ENCODE measurements at places on chromosomes 6 and 20.

DNA sequence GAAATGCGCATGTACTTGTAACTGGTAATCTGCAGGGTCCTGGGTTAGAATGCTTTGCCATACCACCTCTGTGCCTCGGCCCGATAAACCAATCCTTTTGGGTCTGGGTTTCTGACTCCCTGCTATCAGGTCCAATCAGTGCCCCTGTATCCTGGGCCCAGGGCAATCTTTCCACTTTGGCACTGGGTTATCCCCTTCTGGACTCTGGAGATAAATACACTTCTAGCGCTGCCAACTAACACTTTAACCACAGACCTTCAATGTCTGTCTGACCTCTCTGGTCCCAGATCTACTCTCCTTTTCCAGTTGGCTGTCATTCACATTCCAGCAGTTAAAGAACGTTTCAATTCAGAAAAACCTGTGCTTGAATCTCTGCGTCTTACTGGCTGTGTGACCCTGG lies 55.3 kb downstream of the DNAAF9 start:
- no peak for DNase-seq

- no peak for DNase-seq
Measured at GRCh38 chr6:113873043-113873667, 16.0 kb downstream of the MARCKS start.

DNA sequence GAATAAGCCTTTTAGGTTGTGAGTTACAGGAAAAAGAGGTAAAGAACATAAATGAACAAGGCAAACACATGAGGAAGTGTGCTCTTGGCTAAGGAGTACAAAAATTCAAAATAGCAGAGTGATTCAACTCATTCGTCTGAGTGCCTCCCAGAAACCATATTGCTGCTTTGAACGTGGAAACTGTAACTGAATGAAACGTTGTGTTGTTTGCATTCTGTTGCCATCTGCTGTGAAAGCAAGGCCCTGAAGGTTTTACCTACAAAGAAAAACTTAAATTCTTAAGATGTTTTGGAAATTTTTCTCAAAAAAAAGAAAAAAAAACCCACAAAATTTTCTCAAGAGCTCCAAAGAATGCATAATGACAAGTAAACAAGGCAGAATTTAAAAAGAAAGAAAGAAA lies 375.4 kb upstream of the HS3ST5 start:
- DNase-seq: no peak

DNA sequence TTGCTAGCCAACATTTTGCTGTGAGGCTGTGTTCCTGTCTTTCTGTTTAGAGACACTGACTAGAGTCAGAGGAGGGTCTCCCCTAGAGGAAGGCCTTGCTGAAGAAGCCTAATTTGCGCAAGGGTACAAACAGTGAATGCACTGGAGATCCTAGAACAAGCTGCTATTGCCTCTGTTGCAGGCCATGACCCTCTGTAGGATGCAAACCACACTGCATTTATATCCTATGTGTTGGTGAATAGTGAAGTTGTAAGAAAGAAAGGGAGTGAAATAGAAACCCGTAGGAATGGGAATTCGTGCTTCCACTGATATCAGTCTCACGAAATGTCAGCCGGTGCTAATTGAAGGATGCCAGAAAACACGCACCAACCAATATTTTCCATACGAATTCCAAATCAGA lies 88.2 kb downstream of the GJA1 start:
- peak; percentile 16 for DNase-seq

DNA sequence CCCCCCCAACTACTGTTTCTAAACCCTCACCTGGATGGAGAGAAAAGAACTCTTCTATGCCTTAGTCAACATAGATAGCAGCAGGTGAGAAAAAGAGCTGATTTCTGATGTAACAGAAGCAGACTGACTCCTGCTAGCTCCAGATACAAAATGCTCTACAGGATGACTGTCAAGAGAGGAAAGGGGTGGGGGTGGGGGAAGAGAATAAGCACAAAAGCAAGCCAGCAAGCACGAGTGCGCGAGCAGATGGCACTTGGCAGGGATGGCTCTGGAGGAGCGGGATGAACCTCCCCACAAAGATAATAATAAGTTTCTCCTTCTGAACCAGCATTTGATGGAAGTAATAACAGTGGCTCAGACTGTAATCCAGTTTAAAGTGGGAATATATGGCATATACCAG lies 45.6 kb upstream of the SPDEF start:
- no peak for DNase-seq

GRCh38 chr6:104531646-104532045 lies 328.1 kb downstream of the HACE1 start:
- no peak for DNase-seq

- DNase-seq: no peak
Measured at GRCh38 chr20:16819483-16819882, 71.3 kb downstream of the OTOR start.

GRCh38 chr6:102026649-102027048 lies 633.1 kb downstream of the GRIK2 start:
- DNase-seq: no peak

DNA sequence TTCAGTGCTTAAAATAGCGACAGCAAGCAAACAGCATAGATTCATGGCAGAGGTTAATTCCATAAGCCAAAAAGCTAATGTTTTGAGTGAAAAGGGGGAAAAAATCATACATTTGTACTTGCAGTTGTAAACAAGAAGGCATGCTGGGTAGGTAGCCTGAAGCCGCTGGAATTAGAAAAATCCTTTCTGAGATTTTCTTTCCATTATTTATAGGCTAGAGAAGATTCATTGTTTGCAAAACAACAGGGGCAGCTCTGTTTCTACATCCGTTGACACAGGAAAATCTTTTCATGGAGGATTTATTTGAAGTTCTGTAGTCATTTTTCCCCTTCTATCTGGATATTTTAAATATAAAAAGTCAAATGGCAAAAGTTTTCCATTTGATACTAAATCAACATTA lies 843.9 kb downstream of the QKI start:
- no peak for DNase-seq

GRCh38 chr6:72826037-72826436 lies 204.2 kb downstream of the KCNQ5 start:
- peak; percentile 66 for DNase-seq

- peak; percentile 40 for DNase-seq
Measured at GRCh38 chr6:53360093-53360912, 11.6 kb upstream of the ELOVL5 start.

DNA sequence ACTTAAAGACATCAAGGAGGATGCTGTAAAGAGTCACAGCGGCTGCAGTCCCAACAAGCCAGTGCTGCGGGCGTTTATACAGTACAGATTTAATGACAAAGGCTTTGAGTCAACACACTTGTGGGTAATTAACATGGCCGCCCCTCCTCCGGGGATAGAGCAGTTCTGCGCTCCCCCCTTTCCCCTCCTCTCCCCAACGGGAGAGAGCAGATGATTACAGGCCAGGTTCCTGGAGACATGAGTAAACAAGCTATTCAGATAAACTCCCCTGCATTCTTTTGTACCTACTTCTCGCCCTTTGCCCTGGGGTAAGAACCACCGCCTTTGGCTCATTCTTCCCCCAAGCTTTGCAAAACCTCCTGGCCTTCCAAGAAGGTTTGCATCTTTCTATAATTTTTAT lies 23.6 kb upstream of the FABP7 start:
- DNase-seq: no peak

DNA sequence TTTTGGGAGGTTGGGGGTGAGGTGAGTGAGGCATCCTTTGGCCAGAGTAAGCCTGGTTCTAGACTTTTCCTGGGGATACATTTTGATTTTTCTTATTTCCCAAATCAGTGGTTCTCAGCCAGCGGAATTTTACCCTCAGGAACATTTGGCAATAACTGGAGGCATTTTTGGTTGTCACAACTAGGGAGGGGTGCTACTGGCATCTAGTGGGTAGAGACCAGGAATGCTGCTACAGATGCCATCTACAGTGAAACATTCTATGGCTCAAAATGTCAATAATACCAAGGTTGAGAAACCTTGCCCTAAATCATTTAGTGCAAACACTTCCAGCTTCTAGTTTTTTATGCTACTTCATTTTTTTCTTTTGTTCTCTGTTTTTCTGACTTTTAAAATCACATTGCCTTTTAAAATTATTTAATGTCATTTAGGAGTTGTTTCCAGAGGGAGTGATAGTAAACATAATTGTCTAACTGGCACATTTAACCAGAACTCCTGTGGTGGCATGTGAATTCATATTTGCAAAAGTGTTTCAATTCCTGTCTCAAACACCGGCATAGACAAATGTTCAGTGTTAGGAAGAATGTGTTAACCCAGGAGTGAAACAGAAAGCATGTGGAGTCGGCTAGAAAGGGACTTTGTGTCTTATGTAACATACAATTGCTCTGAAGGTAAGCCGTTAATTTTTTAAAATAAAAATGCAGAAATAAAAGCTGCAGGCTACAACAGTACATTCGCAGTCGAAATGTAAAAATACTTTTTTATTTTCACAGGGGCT lies 59.0 kb downstream of the QRSL1 start:
- no peak for DNase-seq

- DNase-seq: peak; percentile 12
Measured at GRCh38 chr6:40900791-40901190, 138.2 kb downstream of the UNC5CL start.

Measured in fibroblast of lung (primary cell).